SIG-M5 (cell line): ENCODE measurements at places on chromosomes 3 and 15.

- DNase-seq = no peak
Observed at GRCh38 chr15:76588811-76589747, 252.5 kb downstream of the ISL2 start.

DNA sequence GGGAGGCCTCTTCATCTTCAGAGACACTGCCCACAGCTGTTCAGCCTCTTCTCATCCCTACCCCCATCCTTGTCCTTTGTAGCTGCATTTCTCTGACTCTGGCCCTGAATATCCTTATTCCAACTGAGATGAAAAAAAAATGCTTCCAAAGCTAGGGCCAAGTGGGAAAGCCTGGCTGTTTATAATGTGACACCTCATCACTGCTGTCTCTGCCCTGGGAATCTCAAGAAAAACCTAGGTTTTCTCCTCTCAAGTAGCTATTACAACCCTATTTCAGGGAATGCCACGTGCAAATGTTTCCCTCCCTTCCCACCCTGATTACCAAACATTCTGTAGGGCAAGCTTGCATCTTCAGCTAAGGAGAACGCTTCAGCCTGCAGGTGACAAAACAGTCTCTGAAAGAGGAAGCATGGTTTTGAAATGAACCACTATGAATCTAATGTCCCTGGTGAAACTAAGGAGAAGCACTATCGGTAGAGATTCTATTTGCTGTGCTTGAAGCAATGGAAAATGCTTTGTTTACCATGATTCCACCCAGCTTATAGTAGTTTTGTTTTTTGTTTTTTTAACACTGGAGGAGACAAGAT is 65.4 kb downstream of the USF3 start:
- peak; percentile 57 for DNase-seq

DNA sequence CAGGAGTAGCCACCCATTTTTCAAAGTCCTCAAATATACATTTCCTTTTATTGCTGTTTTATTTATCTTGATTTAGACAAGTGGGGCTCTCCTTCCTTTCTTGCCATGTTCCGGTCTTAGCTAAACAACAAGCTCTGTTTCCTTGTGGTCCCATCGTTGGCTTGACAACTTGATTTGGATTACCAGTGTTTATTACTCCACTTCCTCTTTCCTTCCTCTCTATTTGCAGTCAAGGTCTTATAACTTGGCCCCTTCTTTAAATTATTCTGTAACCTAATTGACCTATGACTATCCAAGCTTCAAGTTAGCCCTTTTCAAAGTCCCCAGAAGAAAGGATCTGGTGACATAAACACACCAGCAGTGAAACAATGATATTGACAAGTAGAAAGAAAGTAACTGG is 130.6 kb upstream of the STT3B start:
- no peak for DNase-seq

GRCh38 chr3:71921036-71921435 is 136.1 kb upstream of the PROK2 start:
- no peak for DNase-seq

DNA sequence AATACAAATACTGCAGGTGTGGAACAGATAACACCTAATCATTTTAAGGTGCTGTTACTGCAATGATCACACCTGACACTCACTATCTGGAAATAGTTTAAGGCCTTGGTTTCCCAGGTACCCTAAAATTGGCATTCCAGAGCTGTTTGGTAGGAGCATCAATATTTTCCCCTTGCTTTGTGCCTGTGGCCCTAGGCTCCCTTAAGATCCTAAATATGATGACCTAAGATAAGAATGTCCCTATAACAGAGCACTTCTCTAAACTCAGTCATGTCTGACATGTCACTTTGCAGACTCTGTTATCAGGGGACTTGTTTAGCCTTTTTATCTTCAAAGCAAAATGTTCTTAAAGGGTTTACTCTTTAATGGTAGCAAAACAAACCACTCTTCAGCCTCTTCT is 115.9 kb upstream of the STRIT1 start:
- no peak for DNase-seq

DNA sequence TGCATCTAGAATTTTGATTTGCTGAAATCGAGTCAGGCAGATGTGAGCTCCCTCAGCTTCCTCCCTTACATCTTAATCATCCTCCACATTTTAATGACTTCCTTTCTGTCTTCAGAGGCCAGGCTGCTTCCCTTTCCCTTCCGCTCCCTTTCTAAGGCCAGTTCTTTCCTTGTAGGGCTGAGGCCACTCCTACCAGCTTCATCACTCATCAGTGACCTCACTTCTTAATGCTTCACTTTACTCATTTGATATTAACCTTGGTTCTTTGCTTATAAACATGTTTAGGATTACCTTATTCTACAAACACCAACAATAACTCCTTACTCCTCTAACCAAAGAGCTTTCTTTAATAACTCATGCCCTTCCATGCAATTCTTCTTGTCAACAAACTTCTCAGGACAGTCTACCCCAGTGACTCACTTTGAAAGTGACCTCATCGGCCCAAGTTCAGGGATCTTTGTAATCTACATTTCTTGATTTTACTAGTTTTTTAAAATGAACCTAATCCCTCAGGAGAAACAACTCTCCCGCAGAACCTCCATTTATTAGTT is 23.9 kb downstream of the ILDR1 start:
- peak; percentile 73 for DNase-seq

DNA sequence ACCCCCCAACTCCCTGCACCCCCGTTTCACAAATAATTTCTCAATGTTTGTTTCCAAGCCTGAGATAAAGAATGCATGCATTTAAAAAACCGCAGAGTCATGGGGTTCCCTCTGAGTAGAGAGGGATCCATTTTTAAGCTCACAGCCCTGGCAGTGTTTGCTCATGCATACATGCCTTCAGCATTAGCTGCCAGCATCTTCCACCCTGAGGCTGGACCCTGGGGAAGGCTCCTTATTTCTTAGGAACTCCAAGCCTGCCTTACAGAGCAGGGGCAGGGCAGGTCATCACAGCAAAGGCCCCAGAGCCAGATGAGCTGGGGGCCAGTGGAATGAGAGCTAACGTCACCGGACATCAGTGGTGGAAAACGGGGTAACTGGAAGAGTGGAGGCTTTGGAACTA is 31.3 kb downstream of the TLE3 start:
- no peak for DNase-seq

DNA sequence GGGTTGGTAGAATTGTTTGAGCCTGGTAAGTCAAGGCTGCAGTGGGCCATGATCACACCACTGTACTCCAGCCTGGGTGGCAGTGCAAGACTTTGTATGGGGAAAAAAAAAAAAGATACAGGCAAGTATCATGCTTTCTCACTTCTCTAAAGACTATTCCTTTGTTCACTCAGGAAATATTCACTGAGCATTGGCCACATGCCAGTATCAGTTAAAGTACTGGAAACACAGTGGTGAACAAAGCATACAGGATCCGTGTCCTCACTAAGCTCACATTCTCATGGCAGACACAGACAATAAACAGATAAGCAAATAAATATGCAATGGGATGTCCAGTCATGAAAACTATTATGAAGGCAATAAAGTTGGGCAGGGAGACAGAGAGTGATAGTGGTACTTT is 5.1 kb upstream of the MTHFS start:
- DNase-seq = no peak

DNA sequence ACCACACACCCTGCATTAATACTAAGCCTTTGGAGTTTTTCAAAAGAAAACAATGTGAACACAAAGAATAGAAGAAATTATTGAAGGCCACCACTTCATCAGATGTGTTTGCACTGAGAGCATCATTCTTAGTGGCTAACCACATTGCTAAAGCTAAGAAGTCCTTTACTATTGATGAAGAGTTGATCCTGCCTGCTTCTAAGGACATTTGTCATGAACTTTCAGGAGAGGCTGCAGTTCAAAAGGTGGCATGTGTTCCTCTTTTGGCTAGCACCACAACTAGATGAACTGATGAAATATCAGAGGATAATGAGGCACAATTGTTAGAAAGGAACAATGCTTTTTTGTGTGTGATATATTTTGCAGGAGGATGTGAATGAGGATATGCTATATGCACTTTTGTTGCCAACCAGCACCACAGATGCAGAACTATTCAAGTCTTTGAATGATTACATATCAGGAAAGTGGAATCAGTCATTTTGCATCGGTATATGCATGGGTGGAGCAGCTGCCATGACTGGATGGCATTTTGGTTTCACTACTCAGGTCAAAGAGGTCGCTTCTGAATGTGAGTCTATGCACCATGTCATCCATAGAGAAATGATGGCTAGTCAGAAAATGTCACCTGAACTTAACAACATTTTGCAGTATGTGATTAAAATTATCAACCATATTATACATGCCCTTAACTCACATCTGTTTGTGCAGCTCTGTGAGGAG is 2.5 kb upstream of the EID1 start:
- no peak for DNase-seq

- no peak for DNase-seq
Observed at GRCh38 chr3:10521772-10522441, 16.5 kb upstream of the ATP2B2 start.

DNA sequence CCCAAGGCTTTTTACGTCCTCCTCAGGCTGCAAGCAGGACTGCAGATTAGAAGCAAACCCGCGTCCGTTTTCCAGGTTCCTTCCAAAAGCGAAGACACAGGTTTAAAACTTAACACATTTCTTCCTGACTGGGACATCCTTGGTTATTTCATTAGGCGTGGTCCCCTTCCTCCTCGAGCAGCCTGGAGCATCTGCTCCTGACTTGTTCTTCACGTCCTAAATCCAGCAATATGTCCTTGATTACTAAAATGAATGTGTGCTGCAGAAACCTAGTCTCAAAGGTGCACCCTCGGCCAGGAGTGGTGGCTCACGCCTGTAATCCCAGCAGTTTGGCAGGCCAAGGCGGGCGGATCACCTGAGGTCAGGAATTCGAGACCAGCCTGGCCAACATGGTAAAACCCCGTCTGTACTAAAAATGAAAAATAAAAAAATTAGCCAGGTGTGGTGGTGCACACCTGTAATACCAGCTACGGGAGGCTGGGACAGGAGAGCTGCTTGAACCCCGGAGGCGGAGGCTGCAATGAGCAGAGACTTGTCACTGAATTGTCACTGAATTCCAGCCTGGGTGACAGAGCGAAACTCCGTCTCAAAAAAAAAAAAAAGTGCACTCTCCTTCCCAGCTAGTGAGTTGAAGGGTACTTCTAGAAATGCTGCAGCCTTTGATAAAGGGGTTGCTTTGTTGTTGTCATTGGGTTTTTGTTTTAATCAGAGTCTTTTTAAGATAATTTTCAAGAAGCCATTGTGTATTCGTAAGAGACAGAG is 842 bp upstream of the LRIG1 start:
- no peak for DNase-seq

DNA sequence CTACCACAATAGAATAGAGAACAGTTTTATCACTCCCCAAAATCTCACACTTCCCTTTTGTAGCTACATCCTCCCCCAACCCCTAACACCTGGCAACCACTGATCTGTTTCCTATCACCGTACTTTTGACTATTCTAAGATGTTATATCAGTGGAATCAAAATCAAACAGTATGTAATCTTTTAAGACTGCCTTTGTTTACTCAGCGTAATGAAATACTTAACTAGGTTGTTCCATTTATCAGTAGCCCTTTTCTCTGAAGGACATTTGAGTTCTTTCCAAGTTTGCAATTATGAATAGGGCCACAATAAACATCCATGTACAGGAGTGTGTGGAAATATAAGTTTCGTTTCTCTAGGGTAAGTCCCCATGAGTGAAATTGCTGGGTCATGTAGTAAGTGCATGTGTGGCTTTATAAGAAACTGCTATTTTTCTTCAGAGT is 372.3 kb downstream of the SV2B start:
- no peak for DNase-seq

GRCh38 chr15:73338058-73338457 is 30.7 kb downstream of the HCN4 start:
- no peak for DNase-seq

GRCh38 chr15:32743411-32744140 is 25.8 kb downstream of the GREM1 start:
- DNase-seq = no peak

DNA sequence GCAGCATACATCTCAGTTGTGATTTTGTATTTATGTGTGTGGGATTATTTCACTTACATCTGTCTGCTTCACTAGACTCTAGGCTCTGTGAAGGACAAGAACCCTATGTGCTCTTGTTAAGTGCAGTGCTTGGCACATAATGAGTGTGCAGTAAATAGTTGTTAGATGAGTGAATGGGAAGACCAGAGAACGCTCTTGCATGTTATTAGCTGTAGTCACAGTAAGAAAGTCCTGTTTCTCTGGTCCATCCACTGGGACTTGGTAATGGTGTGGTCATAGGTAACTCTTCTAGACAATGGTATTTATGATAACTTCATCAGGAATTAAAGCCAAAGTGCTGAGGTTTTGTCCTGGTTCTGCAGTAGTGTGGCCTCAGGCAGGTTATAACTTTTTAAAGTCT is 1.4 kb upstream of the AQP9 start:
- no peak for DNase-seq

DNA sequence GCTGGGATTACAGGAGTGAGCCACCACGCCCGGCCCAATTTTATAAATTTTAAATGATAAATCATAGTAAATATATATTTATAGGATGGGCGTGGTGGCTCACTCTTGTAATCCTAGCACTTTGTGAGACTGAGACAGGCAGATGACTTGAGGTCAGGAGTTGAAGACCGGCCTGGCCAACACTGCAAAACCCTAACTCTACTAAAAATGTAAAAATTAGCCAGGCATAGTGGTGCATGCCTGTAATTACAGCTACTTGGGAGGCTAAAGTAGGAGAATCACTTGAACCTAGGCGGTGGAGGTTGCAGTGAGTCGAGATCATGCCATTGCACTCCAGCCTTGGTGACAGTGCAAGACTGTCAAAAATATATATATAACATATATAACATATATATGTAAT is 26.4 kb downstream of the MFN1 start:
- DNase-seq = no peak

GRCh38 chr3:49656541-49657112 is 17.5 kb upstream of the APEH start:
- no peak for DNase-seq

- no peak for DNase-seq
Observed at GRCh38 chr3:154132777-154133375, 11.7 kb downstream of the ARHGEF26 start.

DNA sequence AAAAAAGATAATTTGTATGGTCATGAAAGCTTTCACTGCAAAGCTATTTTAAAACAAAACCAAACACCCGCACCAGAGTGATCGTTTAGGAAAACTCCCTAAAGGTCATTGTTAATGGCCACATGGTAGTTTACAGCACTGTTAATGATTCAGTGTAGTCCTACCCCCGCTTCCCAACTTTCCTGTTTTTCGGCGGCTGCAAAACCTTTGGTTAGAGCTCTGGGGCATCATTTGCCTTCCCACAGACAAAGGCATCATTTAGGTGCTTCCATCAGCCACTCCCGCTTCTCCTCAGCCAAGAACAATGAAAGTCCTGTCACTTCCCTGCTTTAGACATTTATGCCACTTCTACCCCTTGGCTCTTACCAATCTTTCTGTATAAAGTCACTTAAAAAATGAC is 10.6 kb downstream of the MELTF start:
- DNase-seq = no peak

- no peak for DNase-seq
Observed at GRCh38 chr3:66083784-66084213, 45.1 kb upstream of the MAGI1 start.

- no peak for DNase-seq
Observed at GRCh38 chr3:13579063-13579462, 30.1 kb downstream of the FBLN2 start.

GRCh38 chr3:177754508-177754921 is 557.2 kb upstream of the TBL1XR1 start:
- DNase-seq = no peak

- DNase-seq = no peak
Observed at GRCh38 chr3:8490079-8490552, 11.5 kb upstream of the LMCD1 start.

- no peak for DNase-seq
Observed at GRCh38 chr3:16369276-16369675, 104.3 kb downstream of the OXNAD1 start.

- DNase-seq = no peak
Observed at GRCh38 chr3:9930804-9931418, 2.7 kb upstream of the CRELD1 start.
